ENCODE measurements at places on chromosomes 1 and 21. TPM values are rescaled to one million over a fixed set of nuclear protein-coding genes. Genes with fewer than 3 reads are reported as not detected.

Gene ANKRD34A
- total RNA-seq: 0.67 TPM

DNA sequence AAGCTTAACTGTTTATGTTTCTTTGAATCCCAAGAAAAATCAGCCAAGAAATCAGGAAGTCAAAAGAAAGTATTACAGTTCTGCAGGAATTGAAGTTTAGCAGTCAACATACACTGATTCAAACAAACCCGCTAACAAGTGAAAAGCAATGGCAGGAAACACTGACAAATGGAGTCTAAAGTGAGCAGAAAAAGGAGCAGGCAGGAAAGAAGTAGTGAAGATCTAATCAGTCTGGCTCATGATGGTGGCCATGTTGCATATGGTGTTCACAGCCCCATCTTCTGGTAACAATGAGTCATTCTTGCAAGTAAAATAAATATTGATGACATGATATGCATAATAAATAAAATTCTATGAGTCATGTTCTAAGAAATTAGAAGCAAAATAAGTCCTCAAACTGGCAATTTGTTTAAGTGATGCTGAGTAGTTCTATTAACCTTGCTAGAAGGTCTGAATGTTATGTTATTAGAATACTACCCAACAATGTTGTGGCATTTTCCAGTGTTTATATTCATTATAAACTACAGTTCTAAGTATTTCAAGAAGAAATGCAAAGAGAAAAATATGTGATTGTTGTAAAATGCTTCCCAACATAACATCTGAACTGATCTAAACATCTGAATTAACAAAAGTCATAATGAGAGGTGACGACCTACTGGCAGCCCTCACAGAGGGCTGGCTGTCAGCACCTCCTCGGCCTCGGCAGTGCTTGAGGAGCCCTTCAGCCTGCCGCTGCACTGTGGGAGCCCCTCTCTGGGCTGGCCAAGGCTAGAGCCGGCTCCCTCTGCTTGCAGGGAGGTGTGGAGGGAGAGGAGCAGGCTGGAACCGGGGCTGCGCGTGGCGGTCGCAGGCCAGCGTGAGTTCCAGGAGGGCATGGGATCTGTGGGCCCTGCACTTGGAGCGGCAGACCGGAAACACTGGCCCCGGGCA is 5.7 kb upstream of the ACBD6 start:
- no peak for ATAC-seq

Gene FGR
- 17.8 TPM for total RNA-seq

Gene DNAJC28
- 4.1 TPM for total RNA-seq

DNA sequence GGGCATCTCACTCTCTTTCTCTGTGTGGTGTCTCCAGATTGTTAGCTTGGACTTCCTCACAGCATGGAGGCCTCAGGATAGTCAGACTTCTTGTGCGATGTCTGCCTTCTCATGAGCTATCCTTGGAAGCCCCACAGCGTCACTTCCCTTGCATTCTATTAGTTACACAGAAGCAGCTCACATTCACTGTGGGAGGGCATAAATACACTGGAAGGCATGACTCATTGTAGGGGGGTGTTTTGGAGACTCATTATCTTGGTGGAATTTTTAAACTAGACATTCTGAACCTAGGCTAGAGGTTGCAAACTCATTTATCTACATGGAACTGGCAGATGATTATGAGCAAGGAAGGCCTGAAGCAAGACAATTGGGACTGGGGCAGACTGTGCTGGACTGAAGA is 21.4 kb upstream of the FASLG start:
- ATAC-seq: no peak

Gene PTGS2
- 12.9 TPM for total RNA-seq

- ATAC-seq: no peak
Measured at GRCh38 chr1:184050636-184051035, 894 bp upstream of the TSEN15 start.

Gene LRRC39
- total RNA-seq: 1.6 TPM

DNA sequence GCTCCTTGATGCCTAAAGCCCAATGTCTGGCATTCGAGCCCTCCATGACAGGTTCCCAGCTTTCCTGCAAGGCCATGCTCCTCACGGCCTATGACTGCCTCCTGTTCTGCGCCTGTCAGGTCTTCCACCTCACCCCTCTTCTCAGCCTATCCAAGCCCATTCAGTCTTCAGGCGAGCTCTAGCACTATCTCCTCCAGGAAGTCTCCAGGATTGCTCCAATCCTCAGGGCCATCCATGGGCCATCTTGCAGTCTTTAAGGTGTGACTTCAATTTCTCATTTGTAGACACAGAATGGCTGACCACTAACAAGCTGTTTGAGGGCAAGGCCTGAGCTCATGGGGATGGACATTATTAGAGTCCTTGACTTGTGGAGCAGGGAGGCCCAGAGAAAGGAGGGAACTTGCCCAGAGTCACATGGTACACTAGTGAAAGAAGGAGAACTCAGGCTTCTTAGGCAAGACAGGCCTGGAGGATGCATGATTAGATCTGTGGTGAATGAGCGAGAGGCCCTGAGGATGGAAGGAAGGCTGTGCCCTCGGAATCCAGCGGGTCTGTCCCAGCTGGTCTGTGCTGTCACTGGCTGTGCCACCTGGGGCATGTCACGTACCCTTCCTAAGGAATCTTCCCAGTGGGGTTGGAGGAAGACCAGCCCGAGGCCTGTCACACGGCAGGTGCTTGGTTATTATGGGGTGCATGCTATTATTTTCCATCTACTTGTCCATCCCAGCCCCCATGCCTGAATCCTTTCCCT is 1.2 kb upstream of the ACOT11 start:
- no peak for ATAC-seq

- ATAC-seq: no peak
Measured at GRCh38 chr21:42584296-42584641, 69.2 kb upstream of the PDE9A start.

Gene FAM163A
- 0.19 TPM for total RNA-seq

Gene PPM1J
- total RNA-seq: 2.8 TPM

Gene C1orf185
- not detected for total RNA-seq

Gene ITLN1
- not detected for total RNA-seq

Gene FAM3B
- total RNA-seq: not detected

- no peak for ATAC-seq
Measured at GRCh38 chr1:172801771-172802322, 142.9 kb downstream of the FASLG start.

Gene C1orf210
- not detected for total RNA-seq

Gene CYP4X1
- 4.2 TPM for total RNA-seq

Gene KPRP
- total RNA-seq: 0.12 TPM

- no peak for ATAC-seq
Measured at GRCh38 chr1:52102336-52103013, 39.4 kb upstream of the ZFYVE9 start.

- ATAC-seq: no peak
Measured at GRCh38 chr1:82836213-82836972, 1035.7 kb downstream of the ADGRL2 start.

DNA sequence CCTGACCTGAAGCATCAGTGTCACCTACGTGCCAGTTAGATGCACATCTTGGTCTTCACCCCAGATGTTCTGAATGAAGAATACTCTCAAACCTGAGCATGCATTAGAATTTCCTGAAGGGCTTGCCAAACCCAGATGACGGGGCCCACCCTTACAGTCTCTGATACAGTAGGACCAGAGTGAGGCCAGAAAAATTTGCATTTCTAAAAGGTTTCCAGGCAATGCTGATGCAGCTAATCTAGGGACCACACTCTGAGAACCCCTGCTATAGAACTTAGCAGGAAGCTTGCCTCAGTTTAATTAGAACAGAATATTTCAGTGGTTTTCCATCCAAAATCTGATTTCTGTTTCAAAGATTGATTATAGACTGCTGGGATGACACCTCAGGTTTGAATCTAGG is 9.9 kb upstream of the CTBS start:
- no peak for ATAC-seq

Gene ITLN2
- not detected for total RNA-seq

Gene ZSWIM5
- 3.3 TPM for total RNA-seq

DNA sequence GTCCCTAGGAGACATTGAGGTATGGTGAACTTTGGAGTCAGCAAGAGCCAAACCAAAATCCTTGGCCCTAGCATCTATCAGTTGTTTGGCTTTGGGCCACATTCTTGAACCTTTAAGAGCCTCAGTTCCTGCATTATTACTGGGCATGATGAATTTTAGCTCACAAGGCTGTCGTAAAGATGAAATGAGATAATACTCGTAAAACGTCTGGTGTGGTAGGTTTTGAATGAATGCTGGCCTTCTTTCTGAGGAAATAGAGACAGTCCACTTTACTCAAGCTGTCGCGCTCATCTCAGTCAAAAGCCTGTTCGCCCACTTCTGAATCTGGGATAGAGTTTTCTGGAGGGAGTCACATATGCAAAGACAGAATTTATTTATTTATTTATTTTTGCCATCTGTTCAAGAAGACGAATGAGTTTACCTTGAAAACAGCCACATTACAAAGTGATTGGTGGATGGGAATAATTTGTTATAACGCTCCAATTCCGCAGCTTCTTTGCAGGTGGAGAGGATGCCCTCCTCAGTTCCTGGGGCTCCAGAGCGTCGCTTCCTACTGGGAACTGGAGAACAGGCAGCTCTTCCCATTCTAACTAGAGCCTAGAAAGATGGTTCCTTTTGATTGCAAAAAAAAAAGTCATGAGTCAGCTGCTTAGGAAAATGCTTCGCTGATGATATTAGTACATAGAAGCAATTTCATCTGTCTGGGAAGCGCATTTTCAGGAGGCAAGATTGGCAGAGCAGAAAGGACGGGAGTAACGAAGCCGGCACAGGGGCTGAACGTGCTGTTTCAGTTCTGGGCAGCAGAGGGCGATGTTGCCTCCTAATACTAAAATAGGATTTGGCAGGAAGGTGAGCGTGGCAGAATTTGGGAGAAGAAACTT is 49.9 kb upstream of the CYP2J2 start:
- no peak for ATAC-seq

DNA sequence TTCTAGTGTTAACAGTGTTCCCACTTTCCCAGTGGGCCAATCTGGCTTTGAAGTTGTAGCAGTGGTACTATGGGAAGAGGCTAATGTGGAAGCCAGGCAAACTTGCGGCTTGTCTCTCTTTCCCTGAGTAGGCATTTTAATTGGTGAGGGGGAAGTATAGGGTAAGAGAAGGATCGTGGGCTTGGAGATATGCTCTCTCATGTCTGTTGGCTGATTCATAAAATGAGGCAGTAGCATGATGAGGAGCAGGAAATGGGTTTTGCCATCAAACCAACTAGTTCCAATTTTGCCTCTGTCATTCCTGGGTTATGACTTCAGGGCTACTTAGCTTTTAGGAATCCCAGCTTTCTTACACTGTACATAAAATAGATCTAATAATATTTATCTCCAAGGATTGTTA is 12.1 kb downstream of the C8A start:
- no peak for ATAC-seq

DNA sequence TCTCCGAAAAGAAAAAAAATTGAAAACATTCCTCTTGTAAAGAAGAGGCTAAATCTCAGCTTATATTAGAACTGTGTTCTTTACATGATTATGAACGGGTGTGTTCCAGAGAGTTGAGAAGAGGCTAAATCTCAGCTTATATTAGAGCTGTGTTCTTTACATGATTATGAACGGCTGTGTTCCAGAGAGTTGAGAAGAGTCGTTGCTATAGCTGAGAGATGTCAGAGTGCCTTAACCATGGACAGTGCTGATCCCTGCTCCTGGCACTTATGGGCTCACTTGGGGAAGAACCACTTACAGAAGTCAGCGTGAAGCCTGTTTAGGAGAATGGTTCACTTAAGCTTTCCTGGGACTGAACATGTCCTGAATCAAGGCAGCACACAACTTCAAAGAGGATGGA is 35.0 kb downstream of the SLC35F3 start:
- no peak for ATAC-seq

DNA sequence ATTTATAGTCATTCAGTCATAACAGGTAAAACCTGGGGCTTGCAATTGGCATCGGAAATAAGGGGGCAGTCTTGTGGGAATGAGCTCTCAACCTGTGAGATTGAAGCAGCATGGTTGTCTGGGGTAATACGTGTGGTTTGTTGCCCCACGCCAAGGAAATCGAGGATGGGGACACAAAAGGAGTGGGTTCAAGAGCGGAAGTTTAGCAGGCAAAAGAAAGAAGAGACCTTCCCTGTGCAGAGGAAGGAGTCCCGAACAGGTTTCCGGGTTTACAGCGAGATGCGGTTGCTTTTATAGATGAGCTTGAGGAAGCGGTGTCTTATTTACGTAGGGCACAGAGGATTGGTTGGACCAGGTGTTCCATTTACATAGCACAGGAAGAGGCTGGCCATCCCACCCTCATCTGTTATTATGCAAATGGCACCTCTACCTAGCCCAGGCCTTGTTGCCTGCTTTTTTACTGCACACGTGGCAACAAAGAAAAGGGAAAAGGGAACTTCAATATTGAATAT is 37.3 kb downstream of the IFNAR1 start:
- ATAC-seq: no peak

- peak; percentile 64 for ATAC-seq
Measured at GRCh38 chr1:153357076-153357852, 390 bp upstream of the S100A9 start.

Gene CD1E
- total RNA-seq: not detected

Gene RNF186
- not detected for total RNA-seq

Gene WNT3A
- total RNA-seq: not detected

Gene ANKRD65
- 8.7 TPM for total RNA-seq

- no peak for ATAC-seq
Measured at GRCh38 chr1:92653605-92654381, 131.1 kb downstream of the EVI5 start.

Gene SPRR5
- total RNA-seq: not detected

DNA sequence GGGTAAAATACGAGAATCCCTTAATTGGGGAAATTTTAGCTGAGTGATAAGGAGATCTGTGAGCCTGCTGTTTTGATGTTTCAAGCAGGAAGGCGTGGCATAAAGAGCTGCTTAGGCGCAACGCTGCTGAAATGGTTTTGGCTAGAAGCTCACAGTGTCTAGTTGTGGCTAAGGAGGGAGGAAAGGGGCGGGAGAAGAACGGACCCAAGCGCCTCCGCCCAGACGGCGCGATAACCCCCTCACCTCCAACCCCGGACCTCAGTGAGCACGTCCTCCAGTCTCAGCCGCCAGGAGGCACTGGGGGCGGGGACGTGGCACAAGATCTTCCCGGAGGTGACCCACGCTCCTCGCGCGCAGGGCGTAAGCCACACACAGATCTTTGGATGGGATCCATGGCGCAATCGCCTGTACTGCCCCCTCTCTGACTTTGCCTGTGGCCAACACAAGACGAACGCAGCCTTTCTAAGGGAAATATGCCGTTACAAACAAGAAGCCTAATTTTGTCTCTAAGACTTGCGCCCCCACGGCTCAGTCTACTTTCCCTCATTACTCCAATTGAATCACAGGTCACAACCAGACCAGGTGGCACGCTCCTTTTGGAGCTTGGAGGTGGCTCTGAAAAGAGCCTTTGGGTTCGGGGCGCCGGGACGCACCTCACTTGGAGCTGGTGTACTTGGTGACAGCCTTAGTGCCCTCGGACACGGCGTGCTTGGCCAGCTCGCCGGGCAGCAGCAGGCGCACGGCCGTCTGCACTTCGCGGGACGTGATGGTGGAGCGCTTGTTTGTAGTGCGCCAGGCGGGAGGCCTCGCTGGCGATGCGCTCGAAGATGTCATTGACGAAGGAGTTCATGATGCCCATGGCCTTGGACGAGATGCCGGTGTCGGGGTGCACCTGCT is 23.4 kb upstream of the RNF187 start:
- peak; percentile 37 for ATAC-seq

DNA sequence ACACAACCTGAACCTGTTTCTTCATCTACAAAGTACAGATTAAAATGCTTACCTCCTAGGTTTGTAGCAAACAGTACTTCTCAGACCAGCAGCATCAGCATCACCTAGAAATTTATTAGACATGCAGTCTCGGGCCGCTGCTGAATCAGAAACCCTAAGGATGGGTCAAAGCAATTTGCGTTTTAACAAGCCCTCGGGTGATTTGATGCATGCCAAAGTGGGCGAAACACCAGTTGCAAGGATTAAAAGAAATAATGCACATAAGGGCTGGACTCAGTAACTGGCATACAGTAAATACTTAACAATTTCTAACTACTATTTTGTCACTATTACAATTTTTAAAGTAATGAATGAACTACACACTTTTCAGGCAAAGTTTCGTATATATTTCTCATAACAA is 47.5 kb downstream of the SH3GLB1 start:
- no peak for ATAC-seq
